ENCODE measurements at places on chromosomes 1 and 21.
A peak's percentile ranks its signal among the peaks of the same experiment; 100 is the strongest.

DNA sequence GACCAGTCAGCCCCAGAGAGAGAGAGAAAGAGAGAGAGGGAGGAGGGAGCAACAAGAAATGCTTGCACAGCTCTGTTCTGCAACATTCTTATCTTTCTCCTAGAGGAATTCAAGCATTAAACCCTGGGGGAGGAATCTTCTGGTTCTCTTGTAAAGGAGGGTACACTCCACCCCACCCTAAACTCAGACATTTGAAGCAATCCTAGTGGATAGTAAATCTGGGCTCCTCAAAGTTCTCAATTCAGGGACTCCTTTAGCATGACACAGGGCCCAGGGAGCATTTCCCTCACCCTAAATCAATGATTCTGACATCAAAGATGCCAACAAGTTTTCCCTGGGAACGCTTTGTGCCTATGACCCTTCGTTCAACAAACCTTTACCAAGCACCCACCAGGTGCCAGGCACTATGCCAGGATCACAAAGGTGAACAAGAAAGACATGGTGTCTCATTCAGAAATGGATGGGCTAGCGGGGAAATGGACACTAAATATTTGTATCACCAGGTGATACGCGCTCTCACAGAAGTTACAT lies 11.9 kb upstream of the CAPN2 start:
- peak; percentile 51 for DNase-seq

DNA sequence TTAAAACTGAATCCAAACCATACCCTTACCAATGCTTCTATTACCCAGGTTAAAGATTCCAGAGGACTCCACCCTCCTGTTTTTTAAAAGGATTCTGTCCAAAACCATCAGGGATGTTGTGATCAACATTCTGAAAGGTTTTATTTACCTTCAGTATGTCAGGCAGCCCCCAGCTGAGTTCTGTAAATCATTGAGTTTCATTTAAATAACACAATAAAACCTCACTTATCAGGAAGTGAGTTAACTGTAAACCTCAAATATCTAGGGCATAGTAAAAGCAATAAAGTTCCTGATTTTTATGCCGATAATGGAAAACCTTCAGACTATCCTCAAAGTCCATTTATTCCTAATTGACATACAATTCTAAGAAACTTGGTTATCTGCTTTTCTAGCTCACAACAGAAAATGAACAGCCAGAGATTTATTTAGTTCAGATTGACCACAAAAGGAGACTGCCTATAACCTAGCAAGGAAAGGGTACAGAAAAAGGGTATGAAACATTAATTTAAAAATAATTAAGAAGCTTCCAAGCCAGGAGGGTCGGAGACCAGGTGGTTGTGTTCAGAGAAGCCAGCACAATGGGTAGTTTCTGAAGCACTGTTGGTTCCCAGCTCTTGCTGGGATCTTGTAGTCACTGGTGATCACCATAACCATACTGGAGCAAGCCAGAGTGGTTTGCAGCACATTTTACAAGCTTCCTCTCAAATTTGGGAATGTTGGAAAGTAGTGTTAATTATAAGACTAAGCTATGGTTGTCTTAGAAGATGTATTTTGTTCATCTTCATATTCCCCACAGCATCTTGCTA lies 336.4 kb upstream of the FMN2 start:
- no peak for DNase-seq

DNA sequence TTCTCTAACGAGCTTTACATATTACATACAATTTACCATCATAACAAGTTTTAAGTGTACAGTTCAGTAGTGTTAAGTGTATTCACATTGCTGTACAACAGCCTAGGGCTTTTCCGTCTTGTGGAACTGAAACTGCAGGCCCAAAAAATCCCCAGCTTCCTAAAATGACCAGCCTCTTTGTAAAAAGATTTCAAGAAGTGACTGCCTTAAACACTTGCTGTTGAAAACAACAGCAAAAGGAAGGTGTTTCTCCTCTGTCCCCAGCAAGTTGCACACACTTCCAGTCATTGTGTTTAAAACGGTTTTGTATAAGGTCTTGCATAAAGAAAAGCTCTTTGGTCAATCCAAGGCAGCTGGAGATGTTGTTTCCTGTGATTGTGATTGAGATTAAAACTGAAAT lies 16.0 kb upstream of the GBP1 start:
- DNase-seq: no peak

- DNase-seq: no peak
These were observed 666.2 kb downstream of the PTPRC start for GRCh38 chr1:199305053-199305452.

- no peak for DNase-seq
These were observed 328.9 kb upstream of the USP25 start for GRCh38 chr21:15400905-15401304.

DNA sequence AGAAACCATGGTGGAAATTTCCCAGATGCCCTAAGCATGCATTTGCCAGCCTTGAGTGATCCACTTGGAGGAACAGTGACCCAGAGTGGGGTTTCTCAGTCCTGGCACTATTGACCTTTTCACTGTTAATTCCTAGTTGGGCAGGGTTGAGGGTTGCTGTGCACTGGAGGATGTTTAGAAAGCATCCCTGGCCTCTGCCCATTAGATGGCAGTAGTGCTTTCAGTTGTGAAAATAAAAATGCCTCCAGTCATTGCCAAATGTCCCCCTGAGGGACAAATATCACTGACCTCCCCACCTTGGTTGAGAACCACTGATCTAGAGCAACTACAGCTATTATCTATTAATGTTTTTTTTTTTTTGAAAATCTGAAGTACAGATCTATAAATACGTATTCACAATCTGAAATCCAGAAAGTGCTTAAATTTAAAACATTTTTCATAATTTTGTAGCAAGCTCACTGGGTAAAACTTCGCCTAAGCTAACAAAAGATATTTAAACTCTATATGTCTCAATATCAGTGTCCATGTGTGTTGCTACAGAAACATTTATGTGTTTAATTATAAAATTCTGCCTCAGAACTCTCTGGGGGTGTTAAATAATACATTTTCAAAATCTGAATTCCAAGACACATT lies 27.3 kb downstream of the F3 start:
- DNase-seq: no peak

- DNase-seq: no peak
These were observed 85.0 kb downstream of the RGS21 start for GRCh38 chr1:192401825-192402224.

DNA sequence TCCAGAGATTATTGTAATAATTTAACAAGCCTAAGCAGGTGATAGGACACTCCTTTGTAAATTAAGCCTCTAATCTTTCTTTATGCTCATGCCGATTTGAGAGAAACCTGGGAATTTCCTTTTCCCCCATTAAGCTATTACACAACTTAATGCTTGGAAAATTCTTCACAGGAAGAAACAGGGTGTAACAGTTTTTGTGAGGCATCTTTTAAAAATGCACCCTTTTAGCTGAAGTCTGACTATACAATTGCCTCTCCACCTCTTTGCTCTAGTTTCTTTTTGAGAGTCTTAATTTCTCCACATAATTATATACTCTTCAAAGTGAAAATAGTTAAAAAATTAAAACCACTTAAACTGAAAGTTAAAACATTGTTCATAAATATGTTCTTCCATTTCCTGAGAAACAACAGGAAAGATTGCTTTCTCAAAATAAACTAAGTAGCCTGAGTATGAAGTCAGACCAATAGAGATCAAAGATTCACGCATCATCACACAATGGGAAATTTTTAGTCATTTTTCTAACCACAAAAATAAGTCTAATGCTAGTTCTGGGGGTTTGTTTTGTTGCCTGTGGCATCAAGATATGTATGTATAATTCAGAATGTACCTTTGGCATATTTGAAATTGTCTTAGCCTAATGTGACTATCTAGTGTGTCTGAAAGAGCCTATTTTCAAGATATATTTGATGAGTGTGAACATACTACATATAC lies 34.7 kb downstream of the LRRC8D start:
- DNase-seq: peak; percentile 41

DNA sequence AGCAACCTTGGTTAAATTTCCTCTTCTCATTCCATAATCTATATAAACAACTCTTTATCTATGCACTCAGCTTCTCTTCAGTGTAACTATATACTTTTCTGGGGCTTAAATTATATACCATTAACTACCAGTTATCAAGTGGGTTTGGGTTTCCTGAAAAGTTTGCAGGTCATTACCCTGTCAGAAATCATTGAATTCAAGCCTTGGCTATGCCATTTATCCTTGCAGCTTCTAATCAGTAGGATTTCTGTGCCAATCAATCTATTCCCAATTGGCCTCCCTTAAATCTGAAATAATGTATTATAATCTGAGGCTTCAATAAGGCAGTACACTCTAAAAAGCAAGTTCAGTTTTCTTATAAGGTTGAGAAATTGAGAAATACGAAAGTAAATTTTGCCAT lies 466.5 kb downstream of the NCAM2 start:
- DNase-seq: no peak

- DNase-seq: no peak
These were observed 1.5 kb upstream of the RASSF5 start for GRCh38 chr1:206505702-206506355.

- no peak for DNase-seq
These were observed 90.9 kb downstream of the LRRC8C start for GRCh38 chr1:89723863-89724262.

DNA sequence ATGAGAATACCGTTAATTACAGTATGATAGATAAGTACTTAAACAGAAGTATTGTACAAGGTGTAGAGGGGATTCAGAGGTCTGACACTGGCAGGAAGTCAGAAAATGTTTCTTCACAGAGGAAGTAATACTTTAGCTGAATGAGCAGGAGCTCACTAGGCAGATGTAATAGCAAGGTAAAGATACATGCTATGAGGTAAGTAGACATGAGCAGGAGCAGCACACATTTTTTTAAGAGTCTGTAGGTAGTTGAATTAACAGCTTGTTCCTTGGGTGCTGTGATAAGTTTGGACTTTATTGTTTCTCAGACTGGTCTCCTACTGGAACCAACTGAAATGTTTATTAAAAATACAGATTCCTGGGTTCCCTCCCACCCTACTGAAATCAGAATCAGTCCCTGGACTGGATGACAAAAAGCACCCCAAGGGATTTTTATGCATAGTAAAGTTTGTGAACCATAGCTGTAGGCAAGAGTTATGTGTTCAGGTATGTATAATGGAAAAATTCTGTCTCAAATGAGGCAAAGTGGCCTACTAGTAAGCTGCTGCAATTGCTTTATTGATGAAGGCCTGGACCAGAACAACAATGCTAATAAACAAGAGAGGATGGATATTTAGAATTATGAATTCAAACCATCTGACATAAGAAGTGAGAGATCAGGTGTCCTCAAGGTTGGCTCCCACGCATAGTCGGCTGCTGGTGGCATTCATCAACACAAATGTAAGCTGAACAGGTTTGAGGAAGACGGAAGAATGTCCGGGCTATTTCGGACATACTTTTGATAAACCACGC lies 902 bp downstream of the AP4B1 start:
- DNase-seq: peak; percentile 14

- no peak for DNase-seq
These were observed 35.4 kb downstream of the CENPF start for GRCh38 chr1:214638459-214638807.

DNA sequence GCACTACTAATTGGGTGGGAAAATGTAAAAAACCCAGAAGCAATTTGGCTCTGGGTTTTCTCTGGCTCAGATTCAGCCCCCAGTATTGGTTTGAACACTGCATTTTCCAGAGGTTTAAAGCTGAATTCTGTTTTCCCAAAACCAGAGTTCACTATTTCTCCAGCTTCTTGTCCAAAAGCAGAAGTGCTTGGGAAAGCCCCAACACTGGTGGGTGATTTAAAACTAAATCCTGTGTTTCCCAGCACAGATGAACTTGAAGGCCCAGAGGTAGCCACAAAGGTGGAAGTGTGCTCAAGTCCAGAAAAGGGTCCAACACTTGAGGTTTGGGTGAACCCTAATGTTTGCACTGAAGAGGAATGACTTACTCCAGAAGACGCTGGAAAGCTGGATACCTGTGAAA lies 678 bp downstream of the MCM3AP start:
- no peak for DNase-seq

DNA sequence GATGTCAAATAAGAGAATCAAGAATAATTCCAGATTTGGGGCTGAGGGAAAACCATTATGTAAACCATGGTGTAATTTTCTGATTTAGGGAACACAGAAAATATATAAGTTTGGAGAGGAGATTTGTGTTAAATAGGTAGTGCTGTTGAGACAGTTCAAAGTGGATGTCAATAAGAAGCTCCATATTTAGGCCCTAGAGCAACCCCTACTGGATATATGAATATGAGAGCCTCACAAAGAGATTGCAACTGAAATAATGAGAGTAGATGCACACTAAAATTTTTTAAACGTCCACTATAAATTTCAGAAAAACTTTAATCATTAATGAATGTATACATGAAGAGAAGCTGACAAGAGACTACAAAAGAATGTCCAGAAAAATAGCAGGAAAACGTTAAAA lies 1447.8 kb upstream of the PRMT6 start:
- no peak for DNase-seq

DNA sequence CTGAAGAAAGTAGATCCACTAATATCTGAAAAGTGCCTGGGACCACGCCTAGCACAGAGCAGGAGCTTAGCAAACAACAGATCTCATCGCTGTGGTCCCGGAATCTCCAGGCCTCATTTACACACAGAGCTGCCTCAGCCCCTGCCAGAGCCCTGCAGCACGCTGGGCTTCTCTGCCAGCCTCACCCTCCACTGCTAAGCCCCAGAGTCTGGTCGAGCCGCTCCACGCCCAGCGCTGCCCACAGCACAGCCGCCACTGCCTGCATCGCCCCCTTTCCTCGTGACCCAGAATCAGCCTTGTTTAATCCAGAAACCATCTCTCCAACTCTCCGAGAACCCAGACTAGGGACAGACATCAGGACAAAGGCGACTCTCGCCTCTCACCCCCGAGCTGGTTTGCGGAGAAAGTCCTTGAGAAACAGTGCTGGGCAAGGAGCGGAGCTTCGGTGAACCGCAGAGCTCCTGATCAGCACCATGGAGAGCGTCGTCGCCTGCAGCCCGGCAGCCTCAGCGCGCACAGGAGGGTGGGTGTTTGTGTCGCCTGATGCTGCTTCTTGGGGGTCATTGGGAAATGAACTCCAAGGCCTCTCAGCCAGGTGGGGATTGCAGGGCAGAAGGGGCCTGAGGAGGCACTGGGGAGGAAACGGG lies 145.1 kb downstream of the NPHP4 start:
- no peak for DNase-seq

All from RCC 7860 (cell line).